ENCODE measurements at places on chromosomes 12 and 14.

DNA sequence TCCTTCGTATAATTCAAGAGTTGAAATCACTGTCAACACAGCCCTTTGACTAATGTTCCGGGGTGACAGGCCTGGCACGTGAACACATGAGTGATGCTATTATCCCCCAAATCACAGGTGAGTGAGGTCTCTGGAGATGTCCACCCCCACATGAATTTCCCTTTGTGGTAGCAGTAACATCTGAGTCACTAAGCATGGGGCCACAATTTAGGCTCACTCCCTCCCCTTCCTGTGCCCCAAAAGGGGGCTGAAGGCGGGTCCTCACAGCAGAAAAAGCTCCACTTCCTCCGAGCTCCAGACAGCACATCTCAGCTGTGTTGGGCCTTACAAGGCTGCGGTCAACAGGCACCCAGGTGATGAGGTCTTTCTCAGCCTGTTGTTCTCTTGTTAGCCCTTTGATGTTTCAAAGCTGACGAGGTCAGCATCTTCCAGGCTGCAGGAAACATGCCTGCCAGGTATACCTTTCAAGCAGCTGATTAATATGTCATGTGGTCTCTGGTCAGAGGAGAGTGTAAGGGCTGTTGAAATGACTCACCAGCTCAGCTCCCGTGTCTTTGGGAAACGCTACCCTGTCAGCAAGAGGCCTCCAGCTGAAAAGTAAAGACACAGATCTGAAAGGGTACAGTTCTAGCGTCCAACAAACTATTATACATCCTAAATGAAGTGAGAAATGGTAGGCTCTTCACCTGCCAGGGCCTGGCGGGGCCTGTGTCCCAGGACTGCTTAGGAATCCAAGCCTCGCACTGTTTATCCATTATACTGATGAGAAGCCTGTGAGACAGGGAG is 107.3 kb downstream of the ZFP36L1 start:
- no peak for DNase-seq

DNA sequence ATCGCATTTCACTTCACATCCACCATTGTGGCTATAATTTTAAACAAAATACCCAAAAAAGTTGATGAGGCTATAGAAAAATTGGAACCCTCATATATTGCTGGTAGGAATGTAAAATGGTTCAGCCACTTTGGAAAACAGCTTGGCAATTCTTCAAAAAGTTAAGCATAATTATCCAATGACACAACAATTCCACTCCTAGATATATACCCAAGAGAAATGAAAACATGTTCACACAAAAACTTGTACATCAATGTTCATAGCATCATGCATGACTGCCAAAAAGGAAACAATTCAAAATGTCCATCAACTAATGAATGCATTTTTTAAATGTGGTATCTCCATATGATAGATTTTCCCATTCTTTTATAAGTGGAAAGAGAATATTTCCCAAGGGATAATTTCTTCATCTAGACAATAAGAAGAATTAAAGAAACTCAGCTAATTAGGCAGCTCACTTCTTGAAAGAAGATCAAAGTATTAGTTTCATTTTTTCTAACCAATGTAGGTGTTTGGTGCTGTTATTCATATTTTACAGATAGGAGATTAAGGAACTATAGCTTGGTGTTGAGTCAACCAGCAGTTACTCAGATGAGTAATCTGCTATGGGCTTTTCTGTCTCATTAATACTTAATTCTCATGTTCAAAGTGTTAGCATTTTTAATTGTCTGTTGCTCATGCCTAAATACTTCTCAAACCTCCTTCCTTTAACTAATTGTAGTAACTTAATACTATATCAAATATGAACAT is 32.8 kb downstream of the YEATS4 start:
- no peak for DNase-seq

GRCh38 chr12:117749431-117749830 is 219.4 kb downstream of the KSR2 start:
- no peak for DNase-seq

DNA sequence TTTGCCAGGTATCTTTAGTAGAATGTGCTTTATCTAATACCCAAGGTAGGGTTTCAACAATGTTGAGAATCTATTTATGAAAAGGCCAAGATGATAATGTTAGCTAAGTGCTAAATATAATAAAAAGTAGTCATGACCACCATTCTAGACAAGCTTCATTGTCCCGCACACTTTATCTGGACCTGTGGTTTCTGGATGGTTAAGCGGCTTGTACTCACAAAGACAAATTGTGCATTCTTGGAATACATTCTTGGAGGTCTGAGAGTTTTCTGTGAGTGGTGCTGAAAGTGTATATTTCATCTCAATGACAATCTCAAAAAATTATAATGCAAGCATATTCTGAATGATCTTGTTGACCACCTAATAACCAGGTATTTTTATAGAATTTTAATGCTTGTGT is 646.9 kb downstream of the DIO2 start:
- DNase-seq = no peak

DNA sequence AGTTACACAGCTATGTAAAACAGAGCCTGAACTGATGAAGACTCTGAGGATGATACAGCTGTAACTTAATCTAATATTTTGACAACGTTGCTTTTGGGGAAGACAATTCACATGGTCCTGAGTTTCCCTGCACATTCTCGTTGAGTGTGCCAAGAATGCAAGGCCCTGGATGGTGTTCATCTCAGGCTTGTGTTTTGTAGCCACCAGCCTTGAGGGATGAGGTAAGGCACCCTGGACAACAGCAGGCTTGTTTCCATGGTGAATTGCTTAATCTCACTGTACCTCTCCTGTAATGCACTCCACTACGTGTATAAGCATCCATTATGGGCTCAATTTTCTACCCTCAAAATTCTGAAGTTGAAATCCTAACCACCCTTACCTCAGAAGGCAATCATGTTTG is 2.1 kb downstream of the CATSPERB start:
- DNase-seq = no peak

GRCh38 chr12:42855362-42855950 is 265.9 kb upstream of the PRICKLE1 start:
- no peak for DNase-seq

DNA sequence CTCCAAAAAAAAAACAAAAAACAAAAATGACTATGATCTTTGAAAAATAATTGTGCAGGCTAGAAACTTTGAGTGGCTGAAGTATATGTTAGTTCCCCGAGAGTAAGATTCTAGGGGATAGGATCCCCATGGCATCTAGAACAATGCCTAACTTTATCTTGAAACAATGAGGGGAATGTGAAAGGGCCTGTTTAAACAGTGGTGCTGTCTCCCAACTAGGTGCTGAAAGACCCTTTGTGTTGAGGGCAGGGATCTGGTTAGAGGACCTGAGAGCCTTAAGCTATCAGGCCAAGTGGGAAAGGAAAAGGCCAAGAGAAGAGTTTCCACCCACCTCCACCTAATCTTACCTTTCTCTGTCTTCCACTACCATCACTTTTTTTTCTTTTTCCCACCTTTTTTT is 6.8 kb upstream of the YLPM1 start:
- no peak for DNase-seq

DNA sequence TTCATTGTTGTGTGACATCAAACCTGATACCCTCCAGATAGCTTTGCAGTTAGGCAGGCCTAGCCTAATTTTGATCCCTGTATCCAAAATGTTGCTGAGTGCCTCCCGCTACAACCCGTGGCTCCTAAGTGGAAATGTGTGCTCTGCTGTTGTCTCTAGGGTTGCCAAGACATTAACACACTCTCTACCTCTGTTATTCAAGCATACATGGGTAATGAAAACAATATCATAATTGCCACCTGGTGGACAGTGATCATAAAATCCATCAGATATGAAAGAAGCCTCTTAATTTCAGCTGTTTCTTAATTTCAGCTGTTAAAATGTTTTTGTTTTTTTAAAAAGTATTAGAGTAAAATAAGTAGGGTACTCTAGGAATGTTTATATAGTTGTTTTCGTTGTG is 93.5 kb downstream of the PLEKHA5 start:
- no peak for DNase-seq

DNA sequence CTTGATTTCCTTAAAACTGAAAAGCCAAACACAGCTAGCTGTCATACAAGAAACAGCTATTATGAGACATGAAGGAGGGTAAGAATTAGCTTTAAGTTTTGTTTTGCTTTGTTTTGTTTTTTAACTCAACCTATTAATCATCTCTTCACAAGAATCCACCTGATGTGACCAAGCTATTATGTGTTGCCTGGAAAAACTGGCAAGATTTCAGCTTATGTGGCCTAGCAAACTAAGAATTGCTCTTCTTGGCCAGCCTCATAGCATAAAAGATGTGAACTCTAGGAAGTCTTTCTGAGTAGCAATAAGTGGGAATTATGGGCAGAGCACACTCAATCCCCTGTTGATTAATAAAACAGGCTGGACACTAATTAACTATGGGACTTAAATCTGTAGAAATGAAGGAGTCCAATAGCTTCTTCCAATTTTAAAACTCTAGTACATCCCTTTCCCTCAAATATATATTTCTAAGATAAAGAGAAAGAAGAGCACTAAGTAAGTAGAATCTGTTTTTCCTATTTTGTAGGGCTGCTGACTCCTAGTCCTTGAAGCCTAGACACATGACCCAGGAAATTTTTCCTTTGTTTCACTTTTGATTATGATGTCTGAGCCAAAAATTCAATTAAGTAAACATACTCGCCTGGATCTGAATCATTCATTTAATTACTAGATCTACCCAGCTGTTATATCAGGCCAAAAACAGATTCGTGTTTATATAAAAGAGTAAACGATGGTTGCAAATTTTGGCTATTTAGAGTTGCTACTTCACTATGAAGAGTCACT is 75.7 kb downstream of the GTF2A1 start:
- no peak for DNase-seq

- no peak for DNase-seq
Observed at GRCh38 chr12:68780731-68781130, 27.2 kb upstream of the MDM2 start.

- DNase-seq = no peak
Observed at GRCh38 chr12:4356041-4356327, 23.5 kb downstream of the FGF23 start.

- no peak for DNase-seq
Observed at GRCh38 chr12:49865109-49865781, 22.3 kb upstream of the BCDIN3D start.

GRCh38 chr14:22897357-22897756 is 14.3 kb downstream of the REM2 start:
- DNase-seq = no peak

DNA sequence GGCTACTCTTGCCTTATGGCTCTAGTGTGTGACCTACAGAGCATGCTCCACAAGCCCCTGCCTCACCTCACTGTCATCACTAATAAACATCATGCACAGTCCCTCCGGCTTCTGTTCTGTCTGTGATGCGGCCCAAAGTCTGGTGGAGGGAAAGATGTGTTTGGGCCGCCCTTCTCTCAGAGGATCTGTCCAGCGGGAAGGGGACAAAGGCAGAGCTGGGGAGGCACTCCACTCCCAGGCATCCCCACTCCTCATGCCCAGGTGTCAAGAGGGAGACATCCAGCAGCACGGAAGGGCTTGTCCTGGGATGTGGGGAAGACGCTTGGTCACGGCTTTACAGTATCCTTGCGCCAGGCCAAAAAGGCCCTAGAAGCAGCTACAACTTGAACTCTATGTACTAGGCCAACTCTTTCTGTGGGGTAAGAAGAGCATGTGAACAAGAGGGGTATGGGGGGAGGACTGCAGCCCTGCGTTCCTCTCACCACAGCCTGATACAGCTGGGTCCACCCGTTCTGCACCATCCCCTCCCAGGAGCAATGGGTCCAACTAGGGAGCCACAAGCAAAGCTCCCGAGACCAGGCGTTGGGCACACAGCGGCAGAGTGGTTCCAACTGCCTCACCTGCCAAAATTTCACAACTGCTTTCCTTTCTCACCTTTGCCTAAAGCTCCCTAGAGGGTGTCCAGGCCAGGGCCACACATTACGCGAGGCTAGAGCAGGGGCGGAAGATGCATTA is 10.7 kb downstream of the CACNB3 start:
- DNase-seq = no peak

- no peak for DNase-seq
Observed at GRCh38 chr12:132222096-132222807, 78.0 kb downstream of the NOC4L start.

DNA sequence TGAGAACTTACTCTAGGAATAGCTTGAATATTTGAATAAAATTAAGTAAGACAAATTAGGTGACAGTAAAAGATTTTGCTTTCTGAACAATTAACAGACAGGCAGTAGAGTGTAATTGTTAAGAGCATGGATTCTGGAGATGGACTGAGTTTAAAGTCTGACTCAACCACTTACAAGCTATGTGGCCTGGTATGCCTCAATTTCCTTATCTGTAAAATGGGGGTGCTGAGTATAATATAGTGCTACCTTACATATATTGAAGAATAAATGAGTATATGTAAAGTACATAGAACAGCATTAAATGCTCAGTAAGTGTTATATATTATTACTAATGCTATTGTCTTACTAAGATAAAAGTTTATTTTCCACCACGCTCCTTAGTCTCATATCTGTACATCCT is 7.1 kb downstream of the MIA2 start:
- DNase-seq = no peak

GRCh38 chr14:52012635-52013034 is 23.3 kb downstream of the RTRAF start:
- no peak for DNase-seq

GRCh38 chr14:33799705-33800570 is 150.9 kb downstream of the EGLN3 start:
- DNase-seq = no peak

- no peak for DNase-seq
Observed at GRCh38 chr12:45122768-45123380, 72.0 kb upstream of the DBX2 start.

DNA sequence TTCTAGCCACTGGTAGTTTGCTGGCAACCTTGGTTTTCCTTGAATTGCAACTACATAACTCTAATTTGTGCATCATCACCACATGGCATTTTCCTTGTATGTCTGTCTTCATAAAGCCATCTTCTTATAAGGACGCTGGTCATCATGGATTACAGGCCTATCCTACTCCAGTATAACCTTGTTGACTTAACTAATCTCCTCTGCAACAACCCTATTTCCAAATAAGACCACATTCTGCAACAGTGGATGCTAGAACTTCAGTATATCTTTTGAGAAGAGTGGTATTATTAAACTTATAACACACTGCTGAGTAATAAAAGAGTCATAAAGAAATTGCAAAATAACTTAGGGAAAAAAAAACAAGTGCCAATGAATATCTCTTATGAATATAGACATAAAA is 511.8 kb upstream of the FOXG1 start:
- DNase-seq = no peak

DNA sequence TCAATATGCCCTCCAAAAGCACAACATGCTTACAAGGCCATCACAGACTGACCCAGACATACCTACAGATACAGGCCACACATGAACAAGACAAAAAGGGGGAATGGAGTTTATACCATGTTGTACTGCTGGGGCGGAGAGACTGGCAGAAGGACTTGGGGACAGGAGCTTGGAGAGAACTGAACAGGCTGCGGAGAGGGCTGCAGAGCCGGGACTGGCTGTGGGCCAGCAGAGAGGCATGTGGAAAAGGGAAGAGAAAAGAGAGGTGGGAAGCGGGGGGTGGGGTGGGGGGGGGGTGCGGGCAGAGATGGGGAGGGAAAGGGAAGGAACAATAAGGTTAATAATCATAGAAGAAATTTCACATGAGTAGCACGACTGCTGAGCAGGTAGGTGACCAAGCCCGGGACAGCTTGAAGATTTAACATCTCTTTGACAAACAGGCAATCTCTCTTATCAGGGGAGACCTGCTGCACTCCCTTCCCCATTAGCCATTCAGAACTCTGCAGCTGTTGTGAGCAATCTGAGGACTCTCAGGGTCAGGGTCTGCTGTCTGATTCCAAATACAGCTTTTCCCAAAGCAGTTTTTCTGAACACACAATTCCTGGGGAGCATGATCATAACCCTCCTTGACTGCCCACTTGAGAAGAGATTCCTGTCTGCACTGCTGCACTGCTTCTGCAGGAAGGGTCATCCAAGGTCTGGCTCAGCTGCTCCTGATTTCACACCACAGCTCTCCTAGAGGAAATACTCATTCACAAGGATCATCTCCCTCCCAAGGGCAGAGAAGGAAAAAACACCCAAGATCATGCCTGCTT is 21.6 kb upstream of the STAC3 start:
- no peak for DNase-seq

All from vagina (tissue), 2 donors.